IMR-90 (cell line): ENCODE measurements at places on chromosomes 3 and 15. TPM values are rescaled to one million over a fixed set of nuclear protein-coding genes. Genes with fewer than 3 reads are reported as not detected.

- H3K27me3 ChIP-seq = no peaks in the 10 kb centered on the region
- H3K36me3 ChIP-seq = peaks cover 21% of the 10 kb centered on the region
- no peak overlapping the region for H3K4me3 ChIP-seq
- no peak overlapping the region for H3K27ac ChIP-seq
- no peak for DNase-seq
- peaks cover 8% of the 10 kb centered on the region for H3K4me1 ChIP-seq
Observed at GRCh38 chr3:52218454-52218853, 7.0 kb downstream of the TLR9 start.

DNA sequence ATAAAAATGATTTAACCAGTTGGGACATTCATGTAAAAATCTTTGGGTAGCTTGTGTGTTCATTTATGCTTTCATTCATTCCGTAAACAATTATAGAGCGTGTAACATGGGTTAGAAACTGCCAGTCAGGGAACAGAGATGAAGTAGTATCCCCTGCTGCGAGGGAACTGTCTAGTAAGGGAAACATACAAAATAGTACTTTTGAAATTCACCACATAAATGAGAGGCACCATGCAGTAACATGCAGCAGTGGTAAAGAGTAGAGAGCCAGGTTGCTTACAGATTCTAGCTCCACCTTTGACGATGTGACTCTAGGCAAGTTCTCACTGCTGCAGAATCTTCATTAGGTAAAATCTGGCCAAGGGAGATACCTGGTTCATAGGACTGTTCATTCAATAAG, 938 bp downstream of the DZIP3 start:
- H3K4me3 ChIP-seq = peak overlapping the region; percentile 70
- no peak for DNase-seq
- no peaks in the 10 kb centered on the region for H3K27me3 ChIP-seq
- no peak overlapping the region for H3K27ac ChIP-seq
- no peaks in the 10 kb centered on the region for H3K4me1 ChIP-seq

DNA sequence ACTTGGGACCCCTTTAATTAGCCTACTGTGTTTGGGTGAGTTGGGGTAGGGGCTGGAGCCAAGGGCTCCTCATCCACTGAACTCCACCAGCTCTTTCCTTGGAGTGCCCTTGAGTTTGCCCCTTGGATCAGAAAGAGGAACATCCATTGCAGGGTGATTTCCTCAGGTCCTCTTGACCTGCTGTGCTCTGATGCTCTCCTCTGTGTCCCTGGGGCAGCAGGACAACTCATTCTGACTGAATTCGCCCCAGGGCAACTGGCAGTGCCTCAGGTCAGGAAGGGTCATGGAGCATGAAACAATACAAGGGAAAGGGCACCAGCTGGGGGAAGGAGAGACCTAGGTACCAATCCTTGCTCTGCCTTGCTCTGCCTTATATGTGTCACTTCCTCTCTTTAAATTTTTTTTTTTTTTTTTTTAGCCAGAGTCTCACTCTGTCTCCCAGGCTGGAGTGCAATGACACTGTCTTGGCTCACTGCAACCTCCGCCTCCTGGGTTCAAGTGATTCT, 47.8 kb downstream of the BSN start:
- no peaks in the 10 kb centered on the region for H3K36me3 ChIP-seq
- peaks cover under 1% of the 10 kb centered on the region; the same call in 1 of the 2 replicates for H3K27me3 ChIP-seq
- H3K4me3 ChIP-seq = no peak overlapping the region
- H3K4me1 ChIP-seq = peaks cover 5% of the 10 kb centered on the region; the same call in 1 of the 2 replicates
- no peak overlapping the region for H3K27ac ChIP-seq
- DNase-seq = no peak

PLCB2 gene
- 0.18 and 0.28 TPM in 2 replicates for total RNA-seq

GRCh38 chr3:70000563-70001081, 1.1 kb downstream of the SAMMSON start:
- DNase-seq = peak; percentile 20
- H3K36me3 ChIP-seq = no peaks in the 10 kb centered on the region
- H3K27me3 ChIP-seq = no peaks in the 10 kb centered on the region
